ENCODE measurements at places on chromosomes 4 and X.

- no peak for DNase-seq
Measured at GRCh38 chr4:184728858-184729257, 5.0 kb downstream of the CENPU start.

DNA sequence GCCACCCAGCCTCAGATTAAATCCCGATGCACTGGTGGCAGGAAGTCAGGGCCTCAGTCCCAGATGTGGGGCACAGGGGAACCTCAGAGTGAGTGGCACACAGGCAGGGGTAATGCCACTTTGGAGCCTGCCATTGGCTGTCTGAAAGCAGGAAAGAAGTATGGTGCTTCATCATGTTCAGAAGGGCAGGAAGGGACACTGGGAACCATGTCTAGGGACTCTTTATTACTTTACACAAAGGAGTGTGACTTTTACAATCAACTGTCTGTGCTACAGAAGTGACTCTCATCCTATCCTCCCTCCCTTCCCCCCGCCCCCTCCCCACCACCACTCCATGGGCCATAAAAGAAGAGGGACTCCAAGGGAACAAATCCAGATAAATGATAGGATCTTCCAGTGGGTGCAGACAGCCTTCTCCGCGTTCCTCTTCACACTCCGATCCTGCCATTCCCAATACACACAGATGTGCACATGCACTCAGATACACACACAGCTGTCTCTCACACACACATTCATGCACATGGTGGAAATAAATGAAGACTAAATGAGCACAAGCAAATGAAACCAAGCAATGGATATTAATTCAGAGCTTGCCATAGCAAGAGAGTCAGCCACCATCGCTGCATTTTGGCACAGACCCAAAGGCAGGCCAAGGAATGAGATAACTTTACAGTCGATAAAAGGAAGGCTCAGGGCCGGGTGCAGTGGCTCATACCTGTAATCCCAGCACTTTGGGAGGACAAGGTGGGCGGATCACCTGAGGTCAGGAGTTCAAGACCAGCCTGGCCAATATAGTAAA lies 2.5 kb upstream of the TMEM154 start:
- no peak for DNase-seq

DNA sequence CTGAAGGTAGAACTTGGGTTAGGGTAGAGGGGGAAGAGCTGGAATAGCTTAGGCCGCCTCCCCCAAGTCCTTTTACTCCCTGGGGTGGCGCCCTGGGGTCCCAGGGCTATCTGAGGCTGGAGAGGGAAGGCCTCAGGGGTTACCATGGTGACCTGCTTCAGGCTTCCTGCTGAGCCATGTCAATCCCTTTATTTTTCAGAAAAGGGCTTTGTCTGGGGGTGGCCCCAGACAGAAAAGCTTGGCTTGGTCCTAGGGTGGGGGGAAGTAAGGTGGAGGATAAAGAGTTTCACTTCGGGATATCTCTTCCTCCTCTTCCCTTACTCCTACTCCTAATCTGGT lies 6.3 kb downstream of the EFNB1 start:
- no peak for DNase-seq

GRCh38 chr4:77151241-77151640 lies 5.8 kb upstream of the CCNG2 start:
- no peak for DNase-seq

DNA sequence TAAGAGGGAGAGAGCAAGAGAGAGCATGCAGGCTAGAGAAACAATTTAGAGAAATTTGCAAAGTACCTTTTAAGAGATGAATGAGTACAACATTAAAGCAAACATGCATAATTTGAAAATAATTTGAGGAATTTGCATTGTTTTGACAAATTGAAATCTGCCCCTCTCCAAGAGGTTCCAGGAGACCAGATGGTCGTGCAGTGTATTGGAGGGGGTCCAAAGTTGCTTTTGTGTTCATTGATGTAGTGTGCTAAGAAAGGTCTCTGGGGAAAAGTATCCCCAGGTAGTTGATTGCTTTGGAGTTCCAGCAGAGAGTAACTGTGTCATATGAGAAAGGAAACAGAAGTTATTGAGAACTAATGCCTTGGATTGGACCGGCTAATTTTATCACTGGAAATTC lies 635.0 kb upstream of the TENM3 start:
- no peak for DNase-seq

- peak; percentile 39 for DNase-seq
Measured at GRCh38 chrX:70030301-70030767, 19.4 kb downstream of the AWAT2 start.

- DNase-seq: peak; percentile 78
Measured at GRCh38 chr4:158810487-158811215, 41.8 kb downstream of the FNIP2 start.

GRCh38 chr4:16931339-16932305 lies 33.2 kb upstream of the LDB2 start:
- DNase-seq: no peak

DNA sequence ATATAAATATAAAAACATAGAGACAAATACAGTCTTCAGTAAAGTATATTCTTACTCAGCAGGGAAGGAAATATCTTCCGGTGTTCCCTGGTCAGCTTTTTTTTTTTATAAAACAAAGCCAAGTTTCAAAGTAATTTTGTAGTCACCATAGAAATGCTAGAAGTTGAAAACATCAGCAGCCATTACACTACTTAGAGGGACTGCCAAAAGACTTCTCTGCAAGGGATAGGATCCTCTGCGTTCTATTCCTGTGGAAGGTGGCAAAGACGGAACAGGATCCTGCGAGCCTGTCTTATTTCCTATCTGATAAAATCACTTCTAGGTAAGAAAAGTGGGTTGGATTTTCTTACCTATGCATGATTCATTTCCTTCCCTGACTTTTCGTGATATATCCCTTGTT lies 19.4 kb downstream of the CLDN22 start:
- DNase-seq: no peak

DNA sequence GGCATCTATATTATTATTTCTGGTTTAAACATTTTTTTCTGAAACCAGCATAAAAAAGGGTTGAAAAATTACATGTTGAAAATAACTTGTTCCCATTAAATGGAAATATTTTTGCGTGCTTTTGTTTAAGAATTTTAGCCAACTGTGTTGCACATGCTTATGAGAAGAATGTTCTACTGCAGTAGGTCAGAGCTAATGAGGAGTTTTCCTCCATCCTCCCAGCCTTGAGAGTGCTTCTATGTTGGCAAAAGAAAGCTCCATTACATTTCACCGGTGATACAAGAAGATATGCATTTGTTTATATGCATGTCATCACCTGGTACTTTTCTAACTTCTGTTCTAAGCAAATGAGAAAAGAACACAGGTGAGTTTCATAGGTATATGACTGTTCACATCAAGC lies 13.6 kb upstream of the TDO2 start:
- no peak for DNase-seq

DNA sequence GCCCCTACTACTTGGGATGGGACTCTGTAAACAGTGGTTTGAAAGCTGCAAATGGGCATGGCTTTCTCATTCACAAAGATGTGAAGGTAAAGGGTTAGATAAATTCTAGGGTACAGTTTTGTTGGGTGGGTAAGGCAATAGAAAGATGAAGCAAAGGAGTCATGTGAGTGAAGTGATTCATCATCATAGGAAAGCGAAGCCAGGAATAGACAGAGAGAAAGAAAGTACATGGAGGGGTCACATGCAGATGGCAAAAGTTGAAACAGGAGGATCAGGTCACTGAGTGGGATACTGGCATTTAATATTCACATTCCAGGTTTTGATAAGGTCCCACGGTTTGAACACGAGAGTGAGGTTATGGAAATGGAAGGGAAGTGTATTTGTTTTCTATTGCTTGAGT lies 8.2 kb upstream of the ABCG2 start:
- DNase-seq: no peak

GRCh38 chr4:182715548-182715947 lies 201.6 kb downstream of the DCTD start:
- no peak for DNase-seq
